ENCODE measurements at places on chromosomes 6 and 20. TPM values are rescaled to one million over a fixed set of nuclear protein-coding genes. Genes with fewer than 3 reads are reported as not detected.

DBNDD2 gene
- 15.5 TPM for total RNA-seq

GRCh38 chr6:43088654-43089056, 12.5 kb downstream of the PTK7 start:
- DNase-seq: no peak

DNA sequence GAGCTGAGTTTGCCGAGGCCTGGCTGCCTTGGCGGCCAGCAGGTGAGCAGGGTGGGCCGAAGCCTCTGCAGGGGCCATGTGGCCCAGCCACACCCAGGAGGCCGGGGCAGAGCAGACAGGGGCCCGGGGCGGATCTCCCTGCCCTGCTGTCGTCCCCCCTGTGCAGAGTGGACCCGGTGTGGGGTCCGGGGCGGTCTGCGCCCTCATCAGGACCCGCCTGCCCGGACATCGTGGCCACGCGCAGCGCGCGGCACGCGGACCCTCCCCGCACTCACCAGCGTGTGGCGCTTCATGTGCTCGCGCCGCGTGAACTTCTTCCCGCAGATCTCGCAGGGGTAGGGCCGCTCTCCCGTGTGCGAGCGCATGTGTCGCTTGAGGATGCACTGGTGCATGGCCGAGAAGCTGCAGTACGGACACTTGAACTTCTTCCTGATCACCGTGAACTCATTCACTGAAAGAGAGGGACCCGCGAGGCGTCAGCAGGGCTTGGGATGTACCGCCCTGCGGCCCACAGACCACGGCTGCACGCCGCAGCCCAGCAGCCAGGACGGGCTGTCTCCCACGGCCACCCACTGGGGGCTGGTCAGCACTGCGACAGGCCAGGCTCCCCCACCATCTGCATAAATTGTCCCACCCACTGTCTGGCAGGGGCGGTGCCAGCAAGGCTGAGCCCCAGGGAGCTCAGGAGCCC, 13.0 kb downstream of the SLC2A4RG start:
- no peak for DNase-seq

GRCh38 chr20:29740951-29741593, 1516.4 kb upstream of the DEFB115 start:
- no peak for DNase-seq

- peak; percentile 60 for DNase-seq
Measured at GRCh38 chr20:39259010-39259803, 297.1 kb downstream of the DHX35 start.

GRCh38 chr6:22231616-22232015, 65.2 kb downstream of the PRL start:
- no peak for DNase-seq

DNA sequence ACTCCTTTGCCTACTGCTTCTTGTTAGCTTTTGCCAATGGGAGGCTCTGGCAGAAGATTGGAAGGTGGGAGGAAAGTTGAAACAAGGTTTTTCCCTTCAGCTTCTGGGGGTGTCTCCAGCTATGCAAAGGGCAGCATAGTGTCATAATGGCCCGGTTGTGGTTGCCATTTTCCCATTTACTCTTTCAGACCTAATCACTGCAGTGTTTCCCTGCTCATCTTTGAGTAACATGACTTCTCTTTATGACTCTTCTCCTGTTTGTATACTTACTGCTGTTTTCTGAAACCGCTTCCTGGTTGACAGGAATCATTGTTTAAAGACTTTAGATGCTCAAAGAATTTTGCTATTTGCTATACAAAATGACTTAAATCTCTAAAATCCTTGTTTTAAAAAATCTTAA, 19.9 kb downstream of the NRN1 start:
- no peak for DNase-seq

- DNase-seq: no peak
Measured at GRCh38 chr6:140204154-140204553, 829.7 kb upstream of the CITED2 start.

Data from urinary bladder (tissue), 4 donors.